ENCODE measurements at places on chromosomes 6 and 20.
A peak's percentile ranks its signal among the peaks of the same experiment; 100 is the strongest.

GRCh38 chr6:79702691-79703090 lies 71.6 kb downstream of the SH3BGRL2 start:
- no peak for DNase-seq

- DNase-seq, result no peak
These were observed 526.1 kb upstream of the SPTLC3 start for GRCh38 chr20:12482661-12483060.

DNA sequence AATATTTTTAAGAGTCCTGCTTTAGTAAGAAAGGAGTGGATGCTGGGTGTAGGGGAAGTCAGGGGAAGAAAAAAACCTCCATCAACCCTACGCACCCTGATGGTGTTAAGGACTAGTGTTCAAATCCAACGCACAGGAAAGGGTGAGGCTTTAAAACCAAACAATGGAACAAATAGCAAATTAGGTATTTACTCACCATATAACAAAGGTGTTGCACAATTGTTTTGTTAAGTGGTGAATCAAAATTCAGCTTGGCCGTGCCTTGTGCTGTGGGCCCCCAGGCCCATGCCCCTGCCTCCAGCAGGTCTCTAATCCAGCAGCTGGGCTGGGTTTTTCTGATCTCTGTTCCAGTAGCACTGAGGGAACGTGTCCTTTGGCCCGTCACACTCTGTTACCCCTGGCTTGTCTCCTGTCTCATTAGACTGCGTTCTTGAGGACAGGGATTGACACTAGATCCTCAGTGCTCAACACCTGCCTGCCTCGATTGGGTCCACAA lies 11.8 kb downstream of the FAM83D start:
- DNase-seq, result no peak

GRCh38 chr6:95384988-95385387 lies 192.3 kb upstream of the MANEA start:
- no peak for DNase-seq

DNA sequence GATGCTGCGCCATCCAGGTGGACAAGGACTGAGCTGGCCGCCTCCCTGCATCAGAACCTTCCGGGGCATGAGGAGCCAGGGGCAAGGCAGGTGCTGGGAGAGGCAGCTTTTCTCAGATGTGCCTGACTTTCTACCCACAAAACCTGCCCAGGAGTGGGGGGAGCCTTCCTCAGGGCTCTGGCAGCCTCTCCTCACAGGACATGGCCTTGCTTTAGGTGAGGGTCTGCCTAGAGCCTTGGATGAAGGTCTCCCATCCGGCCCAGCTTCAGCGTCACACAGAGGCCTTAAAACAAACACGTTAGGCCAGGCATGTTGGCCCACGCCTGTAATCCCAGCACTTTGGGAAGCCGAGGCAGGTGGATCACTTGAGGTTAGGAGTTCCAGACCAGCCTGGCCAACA lies 7.4 kb downstream of the BCAS4 start:
- DNase-seq, result no peak

- DNase-seq, result no peak
These were observed 266.0 kb upstream of the CITED2 start for GRCh38 chr6:139640448-139640847.

GRCh38 chr20:63124092-63124781 lies 91.7 kb downstream of the YTHDF1 start:
- DNase-seq, result peak; percentile 17

DNA sequence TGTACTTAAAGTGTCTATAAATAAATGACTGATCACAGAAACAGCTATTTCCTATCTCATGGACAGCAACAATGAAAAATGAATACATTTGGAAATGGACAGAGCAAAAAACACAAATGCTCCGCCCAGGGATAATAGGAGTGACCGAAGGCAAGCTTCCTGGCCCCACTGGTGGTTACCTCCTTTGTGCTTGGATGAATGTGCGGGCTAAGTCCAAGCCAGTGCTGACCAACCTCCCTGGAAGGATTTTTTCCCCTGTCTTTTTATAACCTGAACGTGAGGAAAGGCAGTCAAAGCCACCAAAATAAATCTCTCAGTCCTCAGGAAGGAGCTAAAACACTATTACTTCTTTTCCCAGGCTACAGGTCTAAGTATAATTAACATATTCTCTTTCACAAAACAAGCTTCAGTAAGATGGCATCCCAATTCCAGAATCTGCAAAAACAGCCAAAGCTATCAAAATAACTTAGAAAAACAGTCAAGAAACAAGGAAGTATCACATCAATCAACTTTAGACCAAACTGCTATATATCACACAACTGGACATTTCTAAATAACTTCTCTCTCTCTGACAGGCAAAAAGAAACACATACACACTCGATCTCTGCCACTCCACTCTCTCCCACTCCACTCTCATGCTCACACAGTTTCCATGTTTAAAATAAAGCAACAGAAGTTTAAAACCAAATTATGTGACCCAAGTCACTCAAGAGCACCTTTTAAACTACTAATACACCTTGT lies 10.0 kb downstream of the KIF16B start:
- no peak for DNase-seq

Data from AG08395 (cell line).